Large intestine (tissue), 12 donors: ENCODE measurements at places on chromosomes 3 and 15. TPM values are rescaled to one million over a fixed set of nuclear protein-coding genes. Genes with fewer than 3 reads are reported as not detected.

The PLSCR5 gene
- 0.10 TPM for polyA plus RNA-seq

DNA sequence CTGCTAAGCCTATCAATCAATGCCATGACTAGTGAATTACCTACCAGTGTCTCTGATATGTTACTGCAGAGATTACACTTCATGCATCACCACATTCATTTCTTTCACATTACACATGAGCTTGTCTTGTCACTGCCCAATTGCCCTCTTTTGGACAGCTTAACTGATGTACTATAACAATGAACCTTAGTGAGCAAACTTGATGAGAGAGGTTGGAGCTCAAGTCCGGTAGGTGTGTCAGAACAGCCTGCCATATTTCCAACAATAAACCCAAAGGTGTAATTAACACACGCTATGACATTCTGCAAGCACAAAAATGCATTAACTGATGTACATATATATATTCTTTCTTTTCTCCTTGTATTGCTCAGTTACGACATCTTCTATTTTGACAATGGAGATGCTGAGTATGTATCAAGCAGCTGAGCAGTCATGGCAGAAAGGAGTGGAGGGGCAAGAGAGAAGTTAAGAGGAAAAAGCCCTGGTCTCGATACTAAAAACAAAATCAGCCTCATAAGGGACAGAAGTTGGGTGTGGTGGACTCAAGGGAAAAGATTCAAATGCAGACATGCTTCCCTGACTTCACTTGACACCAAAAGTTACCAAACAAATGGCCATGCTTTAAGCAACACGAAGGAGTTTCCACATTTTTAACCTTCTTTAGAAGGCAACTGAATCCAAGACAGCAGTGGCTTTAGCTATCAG, 538.2 kb downstream of the FOXP1 start:
- H3K4me3 ChIP-seq, result no peak overlapping the region
- no peak for DNase-seq
- H3K27ac ChIP-seq, result no peak overlapping the region
- peaks cover 56% of the 10 kb centered on the region for H3K36me3 ChIP-seq
- no peaks in the 10 kb centered on the region for H3K27me3 ChIP-seq

- no peaks in the 10 kb centered on the region for H3K27me3 ChIP-seq
- H3K36me3 ChIP-seq, result peaks cover 61% of the 10 kb centered on the region
- H3K4me3 ChIP-seq, result no peak overlapping the region
- DNase-seq, result no peak
Observed at GRCh38 chr3:196238612-196239560, 22.6 kb downstream of the SLC51A start.

- H3K4me3 ChIP-seq, result no peak overlapping the region
- no peak for DNase-seq
- H3K27ac ChIP-seq, result no peak overlapping the region
- no peaks in the 10 kb centered on the region for H3K36me3 ChIP-seq
- H3K4me1 ChIP-seq, result peaks cover 9% of the 10 kb centered on the region
Observed at GRCh38 chr15:69081310-69082004, 67.0 kb downstream of the NOX5 start.

DNA sequence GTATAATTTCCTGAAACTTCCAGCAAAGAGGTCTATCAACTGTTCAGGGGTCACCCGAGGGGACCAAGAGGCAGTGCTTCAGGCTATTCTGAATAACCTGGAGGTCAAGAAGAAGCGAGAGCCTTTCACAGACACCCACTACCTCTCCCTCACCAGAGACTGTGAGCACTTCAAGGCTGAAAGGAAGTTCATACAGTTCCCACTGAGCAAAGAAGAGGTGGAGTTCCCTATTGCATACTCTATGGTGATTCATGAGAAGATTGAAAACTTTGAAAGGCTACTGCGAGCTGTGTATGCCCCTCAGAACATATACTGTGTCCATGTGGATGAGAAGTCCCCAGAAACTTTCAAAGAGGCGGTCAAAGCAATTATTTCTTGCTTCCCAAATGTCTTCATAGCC, 6.8 kb downstream of the GCNT3 start:
- DNase-seq, result no peak
- H3K4me1 ChIP-seq, result peaks cover 11% of the 10 kb centered on the region
- H3K36me3 ChIP-seq, result peaks cover 3% of the 10 kb centered on the region
- no peaks in the 10 kb centered on the region for H3K27me3 ChIP-seq
- H3K27ac ChIP-seq, result no peak overlapping the region
